ENCODE measurements at places on chromosomes 11 and 22.

DNA sequence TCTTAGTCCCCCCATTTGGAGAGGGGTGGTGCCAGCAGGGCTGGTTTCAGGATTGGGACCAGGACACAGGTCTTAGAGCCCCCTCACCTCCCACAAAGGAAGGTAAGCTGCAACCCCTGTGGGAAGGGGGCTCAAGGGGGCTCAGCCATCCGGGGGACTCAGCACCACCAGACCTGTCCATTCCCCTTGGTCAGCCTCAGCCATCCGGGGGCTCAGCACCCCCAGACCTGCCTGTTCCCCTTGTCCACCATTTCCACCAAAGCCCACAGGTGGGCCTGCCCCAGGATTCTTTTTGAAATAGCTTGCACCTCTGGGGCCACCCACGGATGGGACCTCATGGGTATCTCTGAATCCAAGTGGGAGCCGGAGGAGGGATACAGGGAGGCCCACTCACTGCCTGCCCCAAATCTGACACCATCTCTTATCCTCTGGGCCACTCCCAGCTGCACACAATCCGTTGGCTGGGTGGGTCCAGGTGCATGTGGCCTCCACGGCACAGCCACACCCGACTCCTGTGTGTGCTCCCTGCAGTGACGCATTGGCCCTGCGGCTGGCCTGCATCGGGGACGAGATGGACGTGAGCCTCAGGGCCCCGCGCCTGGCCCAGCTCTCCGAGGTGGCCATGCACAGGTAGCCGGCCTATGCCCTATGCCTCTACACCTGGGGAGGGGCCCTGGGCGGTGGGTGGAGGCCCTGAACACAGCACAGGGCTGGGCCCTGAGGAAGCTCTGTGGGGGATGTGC, 15.9 kb downstream of the MCAT start:
- DNase-seq: no peak

GRCh38 chr22:41048791-41049717, 43.3 kb upstream of the EP300 start:
- peak; percentile 50 for DNase-seq

DNA sequence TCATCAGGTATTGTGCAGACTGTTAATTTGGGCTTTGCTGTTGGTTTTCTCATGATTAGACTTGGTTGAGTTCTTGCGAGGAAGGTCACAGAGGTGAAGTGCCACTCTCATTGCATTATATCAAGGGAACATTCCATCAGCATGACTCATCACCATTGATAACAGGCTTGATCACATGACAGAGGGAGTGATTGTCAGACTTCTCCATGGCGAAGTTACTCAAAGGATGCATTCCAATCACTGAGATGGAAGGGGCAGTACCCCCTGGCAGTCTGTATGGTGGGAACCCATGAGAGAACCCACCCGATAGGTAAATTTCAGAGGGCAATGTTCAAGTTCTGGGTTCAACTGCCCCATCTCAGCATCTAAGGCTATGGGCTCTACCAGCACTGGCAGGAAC, 19.4 kb upstream of the P2RY2 start:
- no peak for DNase-seq

DNA sequence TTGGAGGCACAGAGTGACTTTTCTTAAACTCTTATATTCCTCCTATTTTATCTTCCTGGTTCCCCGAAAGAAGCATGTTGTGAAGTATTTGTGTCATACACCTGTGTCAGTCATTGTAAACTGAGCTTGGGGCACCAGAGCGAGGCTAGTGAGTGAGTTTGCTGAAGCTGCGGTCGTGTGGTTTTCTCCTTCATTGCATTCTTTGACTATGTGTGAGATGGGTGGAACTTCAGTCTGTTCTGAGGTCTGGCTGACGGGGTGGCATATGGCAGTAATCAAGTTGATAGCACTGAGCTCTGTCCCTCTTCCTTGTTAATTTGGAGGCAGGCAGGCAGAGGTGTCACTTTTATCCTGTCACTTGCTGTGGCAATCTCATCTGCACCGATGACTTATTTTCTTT, 4.2 kb downstream of the VPS26B start:
- DNase-seq: no peak

DNA sequence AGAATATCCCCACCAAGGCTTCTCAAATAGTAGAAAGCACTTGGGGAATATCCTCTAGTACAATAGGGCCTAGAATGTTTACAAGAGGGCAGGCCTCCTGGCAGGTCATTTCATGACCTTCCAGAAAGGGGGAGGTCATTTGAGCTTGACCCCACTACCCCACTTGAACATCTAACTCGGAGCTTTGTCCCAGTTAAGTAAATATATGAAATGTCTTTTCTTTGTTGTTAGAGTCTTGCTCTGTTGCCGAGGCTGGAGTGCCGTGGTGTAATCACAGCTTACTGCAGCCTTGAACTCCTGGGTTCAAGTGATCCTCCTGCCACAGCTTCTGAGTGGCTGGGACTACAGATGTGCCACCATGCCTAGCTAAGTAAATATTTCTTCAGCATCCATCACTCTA, 108.4 kb downstream of the ABTB2 start:
- DNase-seq: no peak

- peak; percentile 54 for DNase-seq
These were observed 435 bp upstream of the TAF6L start for GRCh38 chr11:62770778-62771143.

- no peak for DNase-seq
These were observed 57.6 kb upstream of the BLID start for GRCh38 chr11:122173587-122173986.

GRCh38 chr11:71179877-71180605, 72.3 kb downstream of the SHANK2 start:
- DNase-seq: peak; percentile 74

GRCh38 chr11:112247201-112247600, 13.5 kb downstream of the PLET1 start:
- no peak for DNase-seq

GRCh38 chr11:120217941-120218694, 7.3 kb downstream of the OAF start:
- peak; percentile 72 for DNase-seq

- DNase-seq: no peak
These were observed 11.3 kb upstream of the NXF1 start for GRCh38 chr11:62816557-62816956.

DNA sequence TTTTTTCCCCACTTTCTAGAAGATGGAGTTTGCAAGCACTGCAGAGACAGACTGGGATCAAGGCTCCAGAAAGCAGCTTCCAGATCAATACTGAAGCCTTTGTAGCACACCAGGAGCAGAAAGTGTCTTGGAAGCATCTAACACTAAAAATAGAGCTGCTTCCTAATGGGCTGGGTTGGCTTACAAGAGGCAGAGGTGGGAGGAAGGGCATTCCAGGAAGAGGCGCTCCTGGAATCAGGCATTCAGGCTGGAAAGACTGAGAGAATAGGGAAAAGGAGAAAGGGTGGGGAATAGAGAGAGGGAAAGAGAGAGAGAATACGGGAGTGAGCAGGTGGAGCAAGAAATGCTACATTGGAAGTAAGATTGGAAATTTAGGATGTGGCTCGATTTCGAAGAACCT, 395.9 kb downstream of the OPCML start:
- no peak for DNase-seq

DNA sequence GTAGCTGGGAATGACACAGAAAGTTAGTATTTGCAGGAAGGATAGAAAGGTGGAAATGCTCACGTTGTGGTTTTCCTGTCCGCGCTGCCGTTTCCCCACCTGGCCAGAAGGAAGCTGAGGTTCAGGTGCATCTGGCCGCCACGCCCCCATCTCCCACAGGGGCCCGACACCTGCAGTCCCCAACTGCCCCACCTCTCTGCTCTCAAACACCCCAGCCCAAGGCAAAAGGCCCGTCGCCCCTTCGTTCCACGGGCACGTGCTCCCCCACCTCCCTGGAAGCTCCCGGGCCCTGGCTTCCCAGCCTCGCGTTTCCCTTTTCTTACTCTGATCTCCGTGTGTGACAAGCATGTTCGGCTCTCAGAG, 985.1 kb downstream of the BRD1 start:
- no peak for DNase-seq

GRCh38 chr11:94708176-94708575, 60.0 kb upstream of the AMOTL1 start:
- no peak for DNase-seq

DNA sequence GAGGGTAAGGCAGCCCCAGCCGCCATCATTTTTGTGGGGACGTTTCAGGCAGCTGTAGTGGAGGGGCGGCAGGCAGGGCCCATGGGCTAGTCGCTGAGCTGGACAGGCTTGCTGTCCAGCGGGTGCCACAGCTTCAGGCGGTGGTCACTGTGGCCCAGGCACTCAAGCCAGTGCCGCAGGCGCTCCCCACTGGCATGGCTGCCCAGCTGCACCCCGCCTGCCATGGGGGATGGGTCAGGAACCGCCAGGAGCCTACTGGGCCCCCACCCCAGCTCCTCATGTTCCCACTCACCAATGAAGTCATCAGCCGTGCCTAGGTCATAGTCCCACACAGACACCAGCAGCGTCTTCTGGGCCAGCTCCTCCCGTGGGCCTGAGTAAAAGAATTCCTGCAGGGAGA, 6.0 kb downstream of the NDUFV1 start:
- no peak for DNase-seq

DNA sequence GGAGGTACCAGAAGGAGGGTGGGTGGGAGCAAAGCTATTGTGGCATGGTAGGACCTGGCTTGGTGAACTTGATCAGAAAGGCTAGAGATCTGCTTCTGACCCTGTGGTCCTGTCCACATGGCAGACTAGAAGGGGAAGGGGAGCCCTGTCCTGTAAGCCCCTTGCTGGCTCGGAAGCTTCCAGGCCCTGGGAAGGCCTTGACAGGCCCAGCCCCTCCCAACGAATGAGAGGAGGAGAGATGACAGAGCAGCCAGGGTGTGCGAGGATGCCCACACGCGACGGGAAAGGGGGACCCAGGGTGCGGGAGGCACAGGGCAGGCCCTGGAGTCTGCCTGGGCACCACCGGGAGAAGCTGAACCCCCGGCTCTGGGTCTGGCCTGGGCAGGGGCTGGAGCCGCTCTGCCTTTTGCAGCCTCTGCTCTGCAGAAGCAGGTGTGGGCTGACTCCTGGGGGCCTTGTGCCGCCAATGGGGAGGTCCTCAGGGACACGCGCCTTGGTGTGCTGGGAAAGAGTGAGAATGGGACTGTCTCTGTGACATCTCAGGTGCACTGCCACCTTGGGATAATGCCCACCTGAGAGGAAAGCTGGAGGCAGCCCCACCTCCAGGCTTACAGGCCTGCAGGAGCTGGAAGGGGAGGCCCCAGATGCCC, 1447.5 kb downstream of the BRD1 start:
- DNase-seq: peak; percentile 30

- DNase-seq: peak; percentile 74
These were observed 3.7 kb downstream of the PHRF1 start for GRCh38 chr11:579830-580601.

DNA sequence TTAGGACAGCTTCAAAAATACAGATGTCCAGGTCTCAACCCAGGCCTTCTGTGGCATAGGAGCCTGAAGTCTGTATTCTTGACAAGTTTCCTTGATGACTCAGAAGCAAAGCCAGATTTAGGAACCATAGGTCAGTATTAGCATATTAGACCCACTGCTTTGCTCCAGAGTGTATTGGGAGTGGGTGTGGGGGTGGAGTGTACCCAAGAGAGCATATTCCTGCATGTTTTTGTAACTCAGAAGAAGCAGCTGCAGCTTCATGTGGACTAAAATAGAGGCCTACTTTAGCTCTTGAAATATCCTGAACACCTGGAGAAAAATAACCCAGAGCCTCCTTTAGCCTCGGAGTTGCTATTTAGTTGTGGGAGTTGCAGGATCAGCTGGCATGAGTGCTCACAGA, 106.7 kb downstream of the CCDC81 start:
- no peak for DNase-seq

DNA sequence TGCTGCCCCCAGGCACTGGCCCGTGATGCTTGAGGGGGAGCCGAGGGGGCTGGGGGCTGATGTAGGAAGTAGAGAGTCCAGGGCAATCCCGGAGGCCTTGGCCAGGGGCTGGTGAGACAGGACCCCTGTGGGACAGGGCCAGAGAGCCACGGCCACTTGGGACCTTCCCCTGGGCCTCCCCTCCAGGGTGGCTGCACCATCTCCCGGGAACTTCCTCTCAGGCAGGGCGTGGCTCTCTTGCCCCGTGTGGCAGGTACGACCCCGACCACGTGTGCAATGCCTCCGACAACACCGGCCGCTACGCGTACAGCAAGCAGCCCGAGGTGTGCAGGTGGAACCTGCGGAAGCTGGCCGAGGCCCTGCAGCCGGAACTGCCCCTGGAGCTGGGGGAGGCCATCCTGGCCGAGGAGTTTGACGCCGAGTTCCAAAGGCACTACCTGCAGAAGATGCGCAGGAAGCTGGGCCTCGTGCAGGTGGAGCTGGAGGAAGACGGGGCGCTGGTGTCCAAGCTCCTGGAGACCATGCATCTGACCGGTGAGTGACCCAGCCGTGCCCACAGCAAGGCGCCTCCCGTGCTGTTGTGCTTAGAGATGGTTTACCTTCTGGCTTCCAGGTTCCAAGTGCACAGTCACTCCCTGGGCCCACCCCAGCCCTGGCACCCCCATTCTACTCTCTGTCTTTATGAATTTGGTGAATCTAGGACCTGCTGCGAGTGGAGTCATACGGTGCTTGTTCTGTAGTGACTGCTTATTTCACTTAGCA, 9.7 kb downstream of the SELENOO start:
- DNase-seq: no peak

- peak; percentile 56 for DNase-seq
These were observed 2.2 kb downstream of the TCIRG1 start for GRCh38 chr11:68040957-68041591.

- no peak for DNase-seq
These were observed 62.6 kb upstream of the PTPRJ start for GRCh38 chr11:47917599-47918369.

DNA sequence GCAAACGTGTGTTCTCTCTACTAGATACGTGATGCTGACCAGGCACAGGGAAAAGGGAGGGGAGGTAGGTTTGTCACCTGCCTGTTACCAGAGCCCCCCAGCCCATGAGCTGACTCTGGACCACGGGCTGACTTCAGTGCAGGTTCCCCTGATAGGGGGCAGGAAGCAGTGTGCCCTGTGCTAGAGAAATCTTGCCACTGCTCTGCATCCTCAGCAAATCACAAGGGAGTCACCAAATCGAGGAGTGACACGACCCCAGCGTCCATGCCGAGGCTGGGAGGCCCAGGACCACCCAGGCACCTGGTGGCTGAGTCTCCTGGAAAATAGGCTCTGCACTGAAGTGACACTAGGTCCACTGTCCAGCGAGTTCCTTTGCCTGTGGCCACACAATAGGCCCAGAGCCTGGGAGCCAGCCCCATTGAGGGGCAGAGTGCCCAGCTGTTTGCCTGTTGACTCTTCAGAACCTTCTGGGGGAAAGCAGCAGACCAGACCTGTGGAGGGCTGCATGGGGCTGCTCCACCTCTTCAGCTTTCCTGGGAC, 99.3 kb downstream of the CTTN start:
- no peak for DNase-seq

Data from left lobe of liver (tissue), 2 donors.